ENCODE measurements at places on chromosomes 2 and 18.

DNA sequence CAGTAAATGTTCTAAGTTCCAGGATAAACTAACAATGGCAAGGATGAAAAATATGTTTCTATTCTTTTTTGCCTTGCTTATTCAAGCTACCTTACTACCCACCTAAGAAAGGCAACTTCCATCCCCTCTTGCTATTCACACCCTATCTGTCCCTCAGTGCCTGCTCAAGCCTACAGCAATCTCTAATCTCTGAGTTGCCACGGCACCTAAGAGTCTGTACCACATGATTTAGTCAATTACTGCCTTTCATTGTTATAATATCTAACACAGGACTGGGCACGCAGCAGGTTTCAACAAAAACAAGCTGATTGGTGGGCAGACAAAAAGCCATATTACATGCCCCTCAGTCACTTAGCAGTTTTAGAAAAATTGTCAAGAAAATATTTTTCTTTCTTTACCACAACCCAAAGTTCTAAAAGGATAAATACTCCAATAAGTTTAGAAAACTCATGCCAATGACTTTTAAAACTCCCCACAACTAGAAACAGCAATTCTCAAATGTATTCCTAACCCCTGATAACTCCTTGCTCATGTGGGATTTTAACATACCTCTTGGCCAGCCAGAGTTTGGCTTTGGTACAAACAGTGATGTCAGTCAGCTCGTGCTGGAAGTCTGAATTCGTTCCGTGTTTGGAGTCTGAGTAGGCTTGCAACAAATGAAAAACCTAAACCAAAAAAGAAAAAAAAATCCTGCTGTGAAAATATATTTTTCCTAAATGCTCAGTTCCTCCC is 117.3 kb upstream of the ZFP36L2 start:
- DNase-seq, result no peak

DNA sequence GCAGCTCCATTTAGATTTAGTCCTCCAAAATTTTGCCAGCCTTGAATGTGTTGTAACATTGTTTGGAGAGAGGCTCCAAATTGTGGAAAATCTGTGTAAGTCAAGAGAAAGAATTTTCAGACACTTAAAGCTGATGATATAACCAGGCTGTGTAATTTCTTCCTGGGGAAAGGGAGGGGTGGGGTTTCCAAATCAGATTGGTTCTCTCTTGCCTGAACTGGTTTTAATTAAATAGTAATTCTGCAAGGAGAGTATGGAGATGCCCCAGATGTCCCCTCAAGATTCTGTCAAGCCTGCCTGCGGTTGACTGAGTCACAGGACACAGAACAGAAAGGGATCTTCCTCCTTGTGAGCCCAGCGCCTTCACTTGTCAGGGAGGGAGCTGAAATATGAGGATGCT is 54.5 kb downstream of the C18orf63 start:
- DNase-seq, result no peak

DNA sequence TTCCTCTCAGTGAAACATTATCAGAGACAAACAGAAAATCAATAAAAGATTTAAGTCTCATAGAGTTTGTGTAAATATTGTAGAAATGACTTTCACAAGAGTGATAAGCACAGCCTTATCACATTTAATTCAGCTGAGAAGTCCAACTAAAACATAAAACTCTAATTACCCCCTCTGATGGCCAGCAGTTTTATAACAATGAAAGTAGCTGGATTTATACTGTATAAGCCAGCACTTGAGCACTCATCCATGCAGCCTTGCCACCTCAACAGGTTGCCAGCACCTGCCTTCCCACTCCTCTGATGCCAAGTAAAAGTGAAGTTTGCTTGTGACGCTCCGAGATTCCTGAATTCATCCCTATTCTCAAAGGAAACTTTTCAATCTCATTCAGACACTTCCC is 103.0 kb upstream of the STK39 start:
- no peak for DNase-seq

DNA sequence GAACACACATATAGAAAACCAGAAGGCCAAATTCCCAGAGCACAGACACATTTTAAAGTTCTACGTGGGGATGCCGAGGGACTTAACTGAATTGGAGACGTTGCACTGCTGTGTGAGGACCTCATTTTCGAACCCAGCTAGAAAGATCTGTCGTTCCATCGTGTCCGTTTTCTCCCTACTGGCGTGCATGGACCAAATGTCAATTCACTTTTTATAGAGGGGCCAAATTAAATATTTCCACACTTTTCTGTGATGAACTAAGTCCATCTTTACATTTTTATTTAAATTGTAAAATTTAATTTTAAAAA is 692 bp upstream of the TSHZ1 start:
- no peak for DNase-seq

- peak; percentile 87 for DNase-seq
Measured at GRCh38 chr2:131105950-131106801, 1.0 kb downstream of the PLEKHB2 start.

- peak; percentile 42 for DNase-seq
Measured at GRCh38 chr2:44833171-44834069, 108.1 kb upstream of the SIX3 start.

DNA sequence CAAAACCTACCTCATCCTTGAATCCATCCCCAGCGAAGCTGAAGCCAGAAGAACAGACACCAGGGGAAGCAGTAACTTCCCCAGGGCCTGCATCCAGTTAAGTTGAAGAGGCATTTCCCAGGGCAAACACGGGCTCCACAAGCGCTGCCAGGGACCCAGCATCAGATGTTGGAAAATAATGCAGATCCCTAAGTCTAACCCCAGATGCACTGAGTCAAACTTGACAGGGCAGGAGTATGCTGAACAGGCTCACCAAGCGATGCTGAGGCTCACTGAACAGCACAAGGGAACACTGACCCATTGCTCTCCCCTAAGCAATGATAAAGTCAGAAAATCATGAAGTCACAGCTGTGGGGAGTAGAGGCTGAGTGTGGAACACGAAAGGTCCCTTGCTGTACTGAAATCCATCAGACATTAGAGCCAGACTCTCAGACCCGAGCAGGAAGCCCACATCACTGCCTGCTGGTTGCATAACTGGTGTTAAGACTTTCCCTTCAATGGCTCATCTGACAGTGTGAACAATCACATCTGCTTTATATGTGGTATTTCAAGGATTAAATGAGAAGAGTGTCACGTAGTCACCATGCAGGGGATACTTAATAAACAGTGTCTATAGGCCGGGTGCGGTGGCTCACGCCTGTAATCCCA is 36.2 kb downstream of the TNS1 start:
- peak; percentile 23 for DNase-seq

- DNase-seq, result no peak
Measured at GRCh38 chr2:9430316-9431293, 7.2 kb downstream of the CPSF3 start.

GRCh38 chr2:17599617-17600016 is 59.1 kb downstream of the VSNL1 start:
- DNase-seq, result no peak

- DNase-seq, result no peak
Measured at GRCh38 chr2:234955091-234955591, 3.3 kb downstream of the SH3BP4 start.

GRCh38 chr2:25444608-25445270 is 103.0 kb upstream of the DNMT3A start:
- DNase-seq, result no peak

GRCh38 chr2:233556881-233557736 is 9.5 kb downstream of the USP40 start:
- no peak for DNase-seq

DNA sequence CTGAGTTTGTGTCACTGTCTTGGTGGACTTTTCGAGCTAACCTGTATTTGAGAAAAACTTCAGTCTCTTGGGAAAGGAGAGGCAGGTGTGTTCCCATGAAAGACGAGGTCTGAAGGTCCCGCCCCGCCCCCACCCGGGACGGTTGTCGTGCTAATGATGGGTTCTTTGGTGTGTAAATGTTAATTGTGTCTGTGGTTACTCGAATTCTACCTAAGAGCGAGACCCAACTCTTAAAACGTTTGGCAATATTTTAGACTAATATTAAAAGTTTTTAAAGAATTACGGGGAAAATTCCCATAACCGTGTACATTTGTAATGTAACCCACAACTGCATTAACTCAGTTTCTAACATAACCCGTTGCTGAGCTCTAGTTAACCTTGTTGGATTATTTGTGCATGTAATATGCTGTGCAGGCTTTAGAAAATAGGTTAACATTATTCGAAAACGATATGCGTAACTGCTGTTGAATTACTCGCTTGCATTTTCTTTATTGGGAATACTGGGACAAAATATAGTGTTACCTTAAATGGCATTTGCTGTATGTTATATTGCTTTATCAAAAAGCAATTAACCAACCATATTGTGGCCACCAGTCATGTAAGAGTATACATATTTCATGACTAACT is 833 bp downstream of the EPB41L5 start:
- DNase-seq, result no peak

- DNase-seq, result no peak
Measured at GRCh38 chr18:75104483-75104882, 104.5 kb downstream of the PTGR3 start.

DNA sequence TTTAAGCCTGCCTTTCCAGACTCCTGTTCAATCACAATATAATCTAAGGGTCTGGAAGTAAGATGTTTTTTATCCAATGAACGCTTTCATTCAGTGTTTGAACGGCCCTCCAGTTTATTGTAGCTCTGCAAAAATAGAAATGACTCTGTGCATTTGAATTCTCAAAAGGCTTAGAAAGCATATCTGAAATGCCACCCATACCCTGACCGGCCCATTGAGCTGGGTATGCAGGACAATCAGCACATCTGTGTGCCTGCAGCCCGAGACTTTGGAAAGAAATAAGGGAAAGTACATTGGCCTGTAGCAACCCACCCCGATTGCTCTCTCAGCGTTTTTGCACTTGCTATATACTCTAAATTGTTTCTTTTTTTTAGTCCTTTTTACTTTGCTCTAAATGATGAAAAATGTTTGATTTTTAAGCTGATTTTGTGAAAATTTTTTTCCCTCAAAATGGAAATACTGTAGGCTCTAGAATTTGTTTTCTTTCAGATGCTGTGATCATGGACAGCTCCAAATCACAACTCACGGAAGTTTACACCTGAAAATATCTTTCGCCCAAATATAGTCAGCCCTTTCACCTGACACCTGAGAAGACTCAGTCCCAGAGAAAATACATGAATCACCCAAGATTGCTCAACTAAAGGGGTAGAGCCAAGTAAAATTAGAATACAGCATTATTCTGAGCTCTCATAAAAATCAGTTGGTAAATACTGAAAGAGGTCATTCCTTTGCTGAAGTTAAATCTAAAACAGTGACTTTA is 194.5 kb upstream of the SIX3 start:
- DNase-seq, result no peak

DNA sequence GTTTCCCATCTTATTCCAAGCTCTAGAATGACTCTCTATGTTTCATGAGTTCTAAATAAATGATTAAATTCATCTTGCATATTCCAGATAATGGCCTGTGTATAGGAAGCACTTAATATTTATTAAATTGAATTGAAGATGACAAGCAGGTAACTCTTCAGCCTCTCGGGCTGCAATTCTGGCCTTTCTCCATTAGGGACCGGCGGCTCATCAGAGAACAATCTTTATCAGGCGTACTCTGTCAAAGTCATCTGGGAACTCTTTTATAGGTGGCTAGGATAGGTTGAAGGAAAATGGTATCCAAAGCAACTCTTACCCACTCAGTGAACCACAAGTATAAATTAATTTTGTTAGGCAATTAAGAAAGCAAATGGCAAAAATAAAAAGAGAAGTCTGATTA is 308.5 kb downstream of the NOL4 start:
- no peak for DNase-seq

DNA sequence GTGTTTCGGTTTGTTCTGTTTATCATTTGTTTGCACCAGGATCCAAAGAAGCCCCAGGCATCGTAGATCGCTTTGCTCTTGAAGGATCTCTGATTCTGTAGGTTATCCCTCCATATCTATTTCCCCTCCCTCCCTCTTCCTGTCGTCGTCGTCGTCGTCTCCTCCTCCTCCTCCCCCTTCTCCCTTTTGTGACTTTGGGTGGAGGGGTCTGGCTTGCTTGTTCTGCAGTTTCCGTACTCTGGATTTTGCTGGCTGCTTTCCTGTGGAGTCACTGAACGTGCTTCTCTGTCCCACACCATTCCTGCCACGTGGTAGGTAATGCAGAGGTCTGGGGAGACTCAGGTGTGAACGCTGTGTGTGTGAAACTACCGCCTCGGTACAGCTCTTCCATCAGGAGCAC is 225.0 kb downstream of the LDLRAD4 start:
- DNase-seq, result no peak

- DNase-seq, result peak; percentile 6
Measured at GRCh38 chr18:61322265-61322873, 10.9 kb upstream of the CDH20 start.

DNA sequence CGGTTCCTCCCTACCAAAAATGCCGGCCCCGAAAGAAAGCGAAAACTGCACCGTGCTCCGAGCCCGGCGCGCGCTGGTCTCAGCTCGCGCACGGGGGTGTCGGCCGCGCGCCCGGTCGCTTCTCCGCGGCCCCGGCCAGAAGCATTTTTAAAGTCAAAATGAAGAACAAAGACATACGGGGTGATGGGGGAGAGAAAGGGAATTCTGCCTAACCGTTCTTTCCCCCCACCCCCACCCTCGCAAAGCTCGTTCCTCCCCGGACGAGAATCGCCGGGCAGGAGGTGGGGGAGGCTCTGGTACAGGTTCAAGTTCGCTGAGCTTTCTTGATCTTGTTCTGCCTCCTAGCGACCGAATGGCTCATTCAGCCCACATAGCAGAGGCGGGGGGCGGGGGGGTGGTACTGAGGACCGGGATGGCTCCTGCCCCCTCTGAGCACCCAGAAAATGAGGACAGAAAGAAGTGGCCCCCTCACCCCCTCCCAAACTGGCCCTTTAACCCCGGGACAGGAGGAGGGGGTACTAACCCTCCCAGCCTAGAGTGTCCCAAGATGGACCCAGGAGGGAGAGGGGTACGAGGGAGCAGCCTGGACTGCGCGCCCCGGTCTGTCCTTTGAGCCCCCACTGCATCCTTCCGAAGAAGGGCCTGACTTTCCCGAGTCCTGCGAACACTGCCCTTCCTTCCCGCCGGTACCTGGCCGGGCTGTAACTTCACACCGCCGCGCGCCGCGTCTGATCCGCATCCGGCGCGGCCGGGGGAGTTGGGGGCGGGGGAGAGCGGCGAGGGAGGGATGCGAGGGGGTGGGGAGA is 3.1 kb downstream of the BCL11A start:
- DNase-seq, result peak; percentile 88

- no peak for DNase-seq
Measured at GRCh38 chr18:9287036-9287435, 47.5 kb upstream of the TWSG1 start.

DNA sequence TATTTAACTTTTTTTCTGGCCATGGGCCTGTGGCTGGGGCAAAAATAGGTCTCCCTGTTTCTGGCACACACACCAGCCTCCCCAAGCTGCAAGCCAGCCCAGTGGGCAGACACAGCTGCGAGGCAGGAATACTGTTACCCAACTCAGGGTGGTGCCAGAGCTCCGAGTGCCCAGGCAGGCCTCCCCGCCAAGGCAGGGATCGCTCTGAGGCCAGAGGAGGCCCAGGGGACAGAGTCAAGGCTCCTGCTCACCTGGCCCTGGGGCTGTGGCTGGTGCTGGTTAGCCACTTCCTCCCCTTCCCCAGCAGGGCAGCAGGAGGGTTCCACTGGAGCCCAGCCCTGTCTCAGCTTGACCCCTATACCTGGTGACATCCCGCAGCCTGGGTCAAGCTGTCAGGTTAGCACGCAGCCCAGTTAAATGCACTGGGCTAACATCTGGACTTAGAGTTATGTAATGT is 67.1 kb upstream of the EPAS1 start:
- DNase-seq, result peak; percentile 28

- no peak for DNase-seq
Measured at GRCh38 chr2:154195644-154196195, 324.0 kb downstream of the GALNT13 start.

GRCh38 chr2:101754618-101755017 is 57.1 kb downstream of the MAP4K4 start:
- DNase-seq, result peak; percentile 55

All from inflammatory macrophage treated with lipopolysaccharide for 4 hours (primary cell).